ENCODE measurements at places on chromosomes 2 and 18.

DNA sequence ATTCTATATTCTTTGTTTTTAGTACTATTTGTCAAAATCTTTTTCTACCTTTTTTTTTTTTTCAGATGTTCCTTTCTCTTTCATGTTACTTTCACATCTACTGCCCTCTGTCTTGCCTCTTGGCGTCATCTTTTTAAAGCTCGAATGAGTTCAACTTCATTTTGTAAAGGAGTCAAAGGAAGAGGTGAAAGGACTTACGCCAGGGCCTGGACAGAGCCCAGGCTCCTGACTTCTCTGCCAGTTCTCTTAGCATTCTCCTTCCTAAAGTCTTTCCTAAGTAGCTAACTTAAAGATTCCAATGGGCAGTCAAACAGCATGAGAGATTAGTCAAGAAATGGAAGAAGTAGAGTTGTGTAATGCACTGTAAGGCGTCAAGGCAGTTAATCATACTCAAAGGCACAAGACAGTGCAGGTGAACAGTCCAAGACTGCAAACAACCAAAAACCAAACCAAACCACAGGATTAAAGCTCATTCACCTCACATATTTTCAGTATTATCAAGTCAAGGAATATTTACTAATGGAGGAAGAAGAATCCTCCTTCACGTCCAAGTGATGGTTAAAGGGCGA is 301.7 kb downstream of the TCF4 start:
- no peak for DNase-seq

- no peak for DNase-seq
Measured at GRCh38 chr2:229943770-229944449, 21.6 kb downstream of the FBXO36 start.

- DNase-seq = no peak
Measured at GRCh38 chr2:171485116-171485515, 37.2 kb upstream of the CYBRD1 start.

GRCh38 chr2:158973116-158973956 is 4.9 kb downstream of the TANC1 start:
- no peak for DNase-seq

- no peak for DNase-seq
Measured at GRCh38 chr2:221962186-221962585, 336.6 kb downstream of the PAX3 start.

DNA sequence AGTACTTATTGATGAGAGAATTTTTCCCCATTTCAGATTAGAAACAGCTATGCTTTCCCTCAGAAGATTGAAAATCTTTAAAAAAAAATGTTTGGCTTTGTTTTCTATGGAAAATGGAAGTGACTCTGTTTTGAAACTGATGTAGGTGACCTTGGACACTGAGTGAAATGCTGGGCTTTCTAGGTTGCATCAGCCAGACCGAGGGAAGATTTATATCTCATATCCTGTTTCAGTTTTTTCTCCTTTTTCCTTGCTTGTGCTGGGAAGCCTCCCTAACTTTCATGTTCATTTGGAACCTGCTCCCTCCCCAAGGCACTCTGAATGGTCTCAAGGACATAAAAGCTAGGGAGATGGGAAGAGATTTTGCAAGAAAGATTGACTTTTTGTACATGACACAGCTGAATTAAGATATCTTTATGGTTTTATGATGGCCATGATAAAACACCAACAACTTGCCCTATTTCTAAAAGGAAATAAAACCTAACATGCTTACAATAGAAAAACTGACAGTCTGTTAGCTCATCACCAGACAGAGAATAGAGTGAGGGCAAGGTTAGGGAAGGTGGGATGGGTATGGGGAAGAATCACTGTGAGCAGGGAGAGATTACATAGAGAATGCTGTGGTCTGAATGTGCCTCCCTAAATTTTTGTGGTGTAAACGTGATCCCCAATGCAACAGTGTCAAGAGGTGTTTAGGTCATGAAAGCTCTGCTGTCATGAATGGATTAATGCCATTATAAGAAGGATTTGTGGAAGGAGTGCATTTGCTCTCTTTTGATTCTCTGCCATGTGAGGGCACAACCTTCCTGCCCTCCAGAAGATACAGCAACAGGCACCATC is 249.7 kb downstream of the TPGS2 start:
- no peak for DNase-seq

GRCh38 chr2:62118160-62118559 is 77.8 kb upstream of the B3GNT2 start:
- no peak for DNase-seq

DNA sequence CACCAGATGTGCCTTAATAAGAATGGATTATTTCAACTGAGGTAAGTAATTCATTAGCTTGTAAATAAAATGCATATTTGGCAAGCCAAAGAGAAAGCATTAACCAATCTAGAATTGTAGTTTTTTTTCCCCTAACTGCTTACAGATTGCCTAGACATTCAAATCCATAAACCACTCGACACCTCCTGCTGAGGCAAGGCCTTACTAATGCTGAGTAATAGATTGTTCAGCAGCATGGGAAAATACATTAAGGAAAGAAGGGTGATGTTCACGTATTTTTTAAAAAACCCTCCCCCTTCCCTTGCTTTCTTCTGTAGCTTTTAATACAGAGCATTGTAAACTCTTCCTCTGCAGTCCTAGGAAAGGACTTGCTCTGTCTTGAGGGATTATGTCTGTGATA is 17.0 kb upstream of the LINC00305 start:
- DNase-seq = no peak

DNA sequence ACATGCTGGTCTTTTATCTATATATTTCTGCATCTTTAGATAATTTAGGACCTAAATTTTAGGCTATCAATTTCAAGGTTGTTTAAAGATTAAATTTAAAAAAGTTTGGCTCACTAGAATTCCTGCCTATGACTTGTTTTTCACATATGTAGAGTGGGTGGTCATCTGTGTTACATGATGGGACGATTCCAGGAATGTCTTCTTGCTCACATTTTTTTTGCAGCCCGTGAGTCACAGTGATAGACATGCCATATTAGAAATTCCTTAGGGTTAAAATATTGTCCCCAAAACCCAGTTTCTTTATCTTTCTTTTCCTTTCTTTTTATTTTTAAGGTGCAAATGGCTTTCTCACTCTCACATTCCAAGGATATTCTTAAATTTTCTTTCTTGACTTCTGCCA is 652.0 kb downstream of the PLCL1 start:
- no peak for DNase-seq

DNA sequence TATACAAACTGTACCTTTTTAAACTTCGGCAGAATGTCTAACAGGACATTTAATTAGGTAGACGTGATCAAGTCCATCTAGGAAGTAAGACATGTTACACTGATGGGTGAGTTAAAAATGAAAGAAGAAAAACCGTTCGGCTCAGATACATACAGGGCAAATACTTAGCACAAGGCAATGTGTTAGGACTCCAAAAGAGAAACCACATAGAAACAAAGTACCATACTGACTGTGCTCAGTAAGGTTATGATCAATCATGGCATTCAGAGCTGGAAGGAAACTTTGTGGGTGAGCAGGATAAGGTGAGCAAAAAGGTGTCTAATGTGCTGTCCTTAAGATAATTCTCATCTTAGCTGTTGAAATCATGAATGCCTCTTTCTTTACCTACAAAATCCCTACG is 211.9 kb downstream of the STK39 start:
- DNase-seq = no peak

GRCh38 chr2:30871440-30871839 is 64.2 kb upstream of the CAPN13 start:
- no peak for DNase-seq

DNA sequence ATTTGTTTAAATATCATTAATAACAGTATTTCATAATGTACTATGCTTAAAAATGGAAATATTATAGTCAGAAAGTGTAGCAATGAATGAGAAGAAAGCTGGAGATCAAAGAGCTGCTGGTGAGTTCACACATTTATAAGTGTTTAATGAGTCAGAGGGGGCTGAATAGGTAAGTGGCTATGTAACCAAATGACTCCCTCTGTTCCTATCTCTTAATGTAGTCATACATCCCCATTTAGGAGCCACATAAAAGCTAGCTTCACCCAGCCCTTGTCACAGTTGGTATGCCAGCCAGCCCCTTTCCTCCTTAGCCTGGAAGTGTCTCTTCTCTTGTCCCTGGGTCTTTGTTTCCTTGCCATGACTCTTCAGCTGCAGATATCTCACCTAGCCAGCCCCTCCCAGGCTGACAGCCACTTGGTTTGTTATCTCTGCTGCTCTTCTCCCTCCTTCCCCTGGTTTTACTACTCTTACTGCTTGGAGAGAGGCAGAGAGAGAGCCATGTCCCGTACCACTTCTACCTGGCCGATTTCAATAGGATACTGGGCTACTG is 438.6 kb upstream of the HNMT start:
- DNase-seq = no peak

DNA sequence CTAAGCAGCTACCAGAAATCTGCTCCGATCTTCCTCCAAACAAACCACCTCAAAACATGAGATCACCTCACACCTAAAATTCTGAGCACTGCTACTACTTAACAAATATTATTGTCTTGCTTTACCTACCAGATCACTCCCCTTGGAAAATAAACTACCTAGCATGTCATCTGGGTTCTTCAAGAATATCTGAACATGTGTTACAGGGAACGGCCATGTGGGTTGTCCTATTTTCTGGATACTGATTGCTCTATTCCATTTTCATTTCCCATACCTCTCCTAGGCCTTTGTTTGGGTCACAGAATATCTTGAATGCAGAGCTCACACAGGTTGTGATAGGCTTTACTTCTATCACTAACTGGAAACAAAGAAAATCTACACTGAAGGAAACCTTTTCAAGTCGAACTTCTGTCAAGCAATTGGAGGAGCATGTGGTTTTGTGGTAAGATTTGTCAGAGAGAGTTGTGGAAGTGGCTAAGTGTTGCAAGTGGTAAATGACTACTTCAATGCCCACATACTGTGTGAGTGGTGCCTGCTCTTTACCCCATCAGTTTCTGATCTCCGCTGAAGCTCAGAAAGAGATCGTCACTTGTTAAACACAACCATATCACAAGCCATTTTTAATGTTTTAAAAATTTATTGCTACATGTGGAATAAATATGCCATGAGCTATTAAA is 739.1 kb upstream of the ZEB2 start:
- no peak for DNase-seq

DNA sequence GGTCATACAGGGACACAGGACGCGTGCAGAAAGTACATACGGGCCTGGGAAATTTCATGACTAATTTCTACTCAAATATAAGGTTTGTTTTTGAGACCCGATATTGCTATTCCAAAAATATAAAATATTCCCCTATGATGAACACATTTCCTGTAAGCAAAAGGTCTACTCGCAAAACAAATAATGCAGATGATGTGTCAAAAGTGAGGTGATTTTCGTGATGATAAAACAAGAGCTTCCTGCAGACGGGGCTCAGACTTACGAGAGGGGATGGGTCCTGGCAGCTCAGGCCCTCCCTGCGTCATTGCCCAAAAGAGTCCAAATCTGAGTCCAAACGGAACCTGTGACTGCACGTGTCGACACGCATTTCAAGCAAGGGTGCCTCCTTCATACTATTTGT is 62.7 kb downstream of the MBP start:
- DNase-seq = no peak

DNA sequence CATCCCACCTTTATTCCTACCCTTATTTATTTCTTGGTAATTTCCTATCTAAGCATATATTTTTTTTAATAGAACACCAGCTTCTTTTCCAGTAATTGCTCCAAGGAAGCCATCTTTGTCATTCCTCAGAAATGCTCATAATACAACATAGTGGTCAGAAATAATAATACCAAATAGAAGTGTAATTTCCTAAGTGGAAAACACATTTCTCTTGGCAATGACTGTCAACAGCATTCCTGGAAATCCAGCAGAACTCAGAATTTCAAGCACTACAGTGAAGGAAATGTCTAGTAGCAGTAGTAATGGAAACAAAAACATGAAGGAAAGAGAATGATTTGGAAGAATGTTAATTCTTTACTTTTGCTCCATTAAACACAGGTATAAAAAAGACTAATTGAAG is 56.6 kb downstream of the GDF7 start:
- no peak for DNase-seq

DNA sequence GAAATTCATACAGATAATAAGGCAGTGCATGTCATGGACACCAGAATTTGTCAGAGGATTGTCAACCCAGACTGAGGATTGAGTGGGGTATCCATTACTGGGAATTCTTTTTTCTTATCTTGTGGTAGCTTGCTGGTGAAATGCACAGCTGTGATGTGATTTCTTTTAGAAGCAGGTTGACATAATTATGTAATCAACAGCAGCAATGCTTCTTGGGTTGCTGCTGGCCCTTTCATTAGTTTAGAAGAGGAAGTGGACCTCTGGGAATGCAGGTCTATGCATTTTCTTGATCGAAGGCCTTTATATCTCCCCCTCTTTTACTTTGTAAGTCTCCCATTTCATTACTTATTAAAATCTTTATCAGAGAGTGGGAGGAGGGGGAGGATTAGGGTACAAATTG is 319.9 kb downstream of the AGPS start:
- no peak for DNase-seq

DNA sequence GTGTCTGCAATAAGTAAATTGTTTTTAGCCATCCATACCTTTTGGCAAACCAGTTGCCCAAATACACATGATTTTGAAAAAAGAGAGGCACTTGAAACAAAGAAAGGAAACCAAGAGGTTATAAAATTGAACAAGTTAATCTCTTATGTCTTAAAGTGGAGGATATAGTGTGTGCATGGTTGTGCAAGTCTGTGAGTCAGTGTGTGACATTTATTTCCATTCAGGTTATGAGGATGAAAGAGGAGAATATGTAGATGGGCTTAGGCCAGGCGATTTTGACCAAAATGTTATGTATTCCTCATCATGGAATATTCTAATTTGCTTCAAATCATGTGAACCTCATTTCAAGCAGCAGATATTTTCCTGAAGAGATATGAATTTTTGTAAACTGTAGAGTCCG is 123.3 kb downstream of the SETBP1 start:
- DNase-seq = no peak

DNA sequence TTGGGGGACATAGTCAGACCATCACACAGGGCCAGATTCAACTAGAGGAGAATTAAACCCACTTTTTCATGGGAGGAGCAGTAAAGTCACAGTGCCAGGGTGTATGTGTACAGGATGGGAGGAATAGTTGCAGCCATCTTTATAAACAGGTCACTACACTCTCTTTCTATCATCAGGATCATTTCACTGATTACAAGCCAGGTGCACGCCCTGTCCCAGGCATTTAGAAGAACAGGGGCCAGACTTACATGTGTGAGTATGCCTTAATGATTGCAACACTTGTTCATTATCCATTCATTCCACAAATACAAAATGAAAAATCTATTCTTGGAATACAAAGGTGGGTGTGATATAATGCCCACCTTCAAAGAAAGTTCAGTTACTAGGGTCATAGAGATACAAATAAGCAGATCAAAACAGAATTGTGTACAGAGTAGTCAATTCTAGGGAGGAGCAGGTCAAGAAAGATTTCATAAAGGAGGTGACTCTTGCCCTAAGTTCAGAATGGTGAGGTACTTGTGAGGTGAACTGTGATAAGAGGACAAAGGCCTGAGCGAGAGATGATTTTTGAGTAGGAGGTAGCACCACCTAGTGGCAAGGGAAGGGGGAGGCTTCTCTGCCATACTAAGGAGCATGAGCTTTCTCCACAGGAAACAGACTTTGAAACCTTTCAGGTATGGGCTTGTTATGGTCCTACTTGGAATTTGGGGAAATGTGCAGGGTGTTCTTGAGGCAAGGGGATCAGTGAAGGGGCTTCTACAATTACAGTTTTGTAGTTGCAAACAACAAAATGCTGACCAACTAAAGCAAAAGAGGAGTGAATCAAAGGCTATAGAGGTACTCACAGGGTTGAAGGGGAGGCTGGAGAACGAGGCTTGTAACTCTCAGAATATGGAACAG is 156.3 kb downstream of the SUCLG1 start:
- DNase-seq = no peak

GRCh38 chr2:148721991-148722777 is 77.6 kb downstream of the EPC2 start:
- DNase-seq = no peak

GRCh38 chr2:211367293-211367692 is 810.9 kb downstream of the CPS1 start:
- no peak for DNase-seq

Measured in stimulated activated CD4-positive, alpha-beta T cell treated with anti-CD3 and anti-CD28 coated beads, Interleukin-1b, Interleukin-23, amount 100 ng/mL, for 1 hour (primary cell).